ENCODE measurements at places on chromosomes 11 and 22.

- DNase-seq: no peak
Measured at GRCh38 chr11:62437616-62438015, 18.8 kb downstream of the SCGB1A1 start.

DNA sequence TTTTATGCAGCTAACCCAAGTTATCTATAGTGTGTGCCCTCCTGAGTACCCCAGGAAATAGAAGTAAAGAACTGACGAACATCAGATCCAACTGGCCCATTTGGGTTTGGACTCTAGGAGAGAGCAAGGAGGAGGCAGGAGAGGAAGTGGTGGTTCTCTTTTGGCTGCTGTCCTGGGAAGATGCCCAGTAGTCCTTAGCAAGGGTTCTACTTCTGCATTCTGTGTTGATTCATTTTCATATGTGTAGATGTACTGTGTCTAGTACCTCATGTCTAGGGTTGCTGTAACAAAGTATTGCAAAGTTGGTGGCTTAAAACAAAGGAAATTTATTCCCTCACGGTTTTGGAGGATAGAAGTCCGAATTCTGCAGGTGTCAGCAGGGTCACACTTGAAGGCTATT lies 6.6 kb upstream of the MMP27 start:
- no peak for DNase-seq

DNA sequence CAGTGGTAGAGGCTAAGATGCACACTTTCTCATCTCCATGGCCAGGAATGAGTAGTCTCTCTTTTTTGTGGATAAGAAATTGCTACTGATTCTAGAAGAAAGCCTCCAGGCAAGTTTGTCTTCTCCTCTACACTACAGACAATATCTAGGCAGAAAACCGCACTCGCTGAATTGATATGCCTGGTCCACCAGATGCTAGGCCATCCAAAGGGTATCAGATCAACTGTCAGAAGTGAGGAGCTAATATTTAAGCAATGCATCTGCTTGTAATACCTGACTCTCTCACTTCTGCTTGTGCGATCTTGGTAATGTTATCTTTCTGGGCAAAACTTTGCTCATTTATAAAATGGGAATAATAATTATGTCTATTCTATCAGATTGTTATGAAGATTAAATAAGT lies 45.0 kb downstream of the CASP12 start:
- DNase-seq: no peak

GRCh38 chr11:3143136-3143880 lies 21.8 kb downstream of the OSBPL5 start:
- DNase-seq: no peak

- DNase-seq: no peak
Measured at GRCh38 chr22:49959782-49960158, 802 bp upstream of the PIM3 start.

DNA sequence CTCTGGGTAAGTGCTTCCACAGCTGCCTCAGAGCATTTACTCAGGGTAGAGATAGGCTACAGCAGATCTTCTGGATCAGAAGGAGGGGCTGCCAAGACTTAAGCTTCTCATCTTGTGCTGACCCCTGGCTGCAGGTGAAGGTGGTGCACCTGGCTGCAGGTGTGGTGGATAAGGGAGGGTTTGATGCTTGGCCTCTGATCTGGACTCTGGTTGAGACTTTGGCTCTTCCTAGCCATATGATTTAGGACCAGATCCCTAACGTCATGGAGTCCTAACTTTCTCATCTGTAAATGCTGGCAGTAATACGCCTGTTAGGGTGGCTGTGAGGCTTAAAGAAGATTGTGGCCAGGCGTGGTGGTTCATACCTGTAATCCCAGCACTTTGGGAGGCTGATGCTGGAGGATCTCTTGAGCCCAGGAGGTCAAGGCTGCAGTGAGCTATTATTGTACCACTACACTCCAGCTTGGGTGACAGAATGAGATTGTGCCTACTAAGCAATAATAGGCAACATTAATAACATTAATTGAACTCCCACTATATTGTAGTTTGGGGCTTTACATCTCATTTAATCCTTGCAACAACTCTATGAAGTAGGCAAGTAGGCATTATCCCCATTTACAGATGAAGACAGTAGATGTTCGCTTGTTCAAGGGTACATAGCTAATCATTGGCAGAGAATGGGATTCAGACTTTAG lies 10.7 kb downstream of the DTX4 start:
- no peak for DNase-seq

- no peak for DNase-seq
Measured at GRCh38 chr22:32478994-32479393, 4.4 kb downstream of the FBXO7 start.

DNA sequence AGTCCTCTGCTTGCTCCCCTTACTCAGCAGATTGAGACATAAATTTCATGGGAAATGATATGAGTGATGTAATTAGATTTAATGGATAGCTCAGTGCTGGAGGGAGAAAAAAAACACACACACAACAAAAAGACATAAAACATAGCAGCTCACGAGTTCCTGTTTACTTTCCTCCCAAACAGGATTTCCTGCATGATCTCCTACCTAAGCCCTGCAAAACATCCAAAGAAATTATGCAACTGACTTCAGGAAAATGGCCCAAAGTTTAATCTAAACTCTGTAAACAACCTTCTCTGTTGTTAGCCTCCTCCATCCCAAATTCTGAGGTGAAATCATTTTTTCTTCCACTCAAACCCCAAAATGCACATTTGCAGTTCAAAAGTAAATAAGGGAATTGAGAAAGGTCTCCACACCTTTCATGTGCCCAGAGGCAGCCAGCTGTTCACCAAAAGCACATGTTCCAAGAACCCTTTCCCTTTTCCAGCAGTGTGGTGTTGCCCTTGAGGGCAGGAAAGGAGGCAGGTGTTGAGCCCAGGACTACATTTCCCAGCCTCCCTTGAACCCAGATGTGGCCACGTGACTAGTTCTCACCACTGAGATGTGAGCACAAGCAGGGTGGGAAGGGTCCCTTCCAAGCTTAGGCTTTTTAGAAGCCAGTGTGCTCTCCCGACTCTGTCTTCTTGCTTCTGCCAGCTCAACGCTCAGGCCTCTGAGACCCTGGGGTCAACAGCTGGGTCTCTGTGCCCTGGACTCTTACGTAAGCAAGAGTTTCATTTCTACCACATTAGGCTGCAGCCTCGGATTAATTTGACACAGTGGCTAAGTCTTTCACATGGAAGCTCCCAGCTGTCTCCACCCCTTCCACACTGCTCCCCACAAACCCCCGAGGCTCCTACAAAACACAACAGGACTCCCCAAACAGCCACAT lies 301.2 kb downstream of the CTTN start:
- peak; percentile 10 for DNase-seq

GRCh38 chr11:130523609-130524008 lies 75.2 kb downstream of the ADAMTS15 start:
- DNase-seq: no peak

GRCh38 chr11:73191151-73191550 lies 26.9 kb upstream of the P2RY2 start:
- no peak for DNase-seq

DNA sequence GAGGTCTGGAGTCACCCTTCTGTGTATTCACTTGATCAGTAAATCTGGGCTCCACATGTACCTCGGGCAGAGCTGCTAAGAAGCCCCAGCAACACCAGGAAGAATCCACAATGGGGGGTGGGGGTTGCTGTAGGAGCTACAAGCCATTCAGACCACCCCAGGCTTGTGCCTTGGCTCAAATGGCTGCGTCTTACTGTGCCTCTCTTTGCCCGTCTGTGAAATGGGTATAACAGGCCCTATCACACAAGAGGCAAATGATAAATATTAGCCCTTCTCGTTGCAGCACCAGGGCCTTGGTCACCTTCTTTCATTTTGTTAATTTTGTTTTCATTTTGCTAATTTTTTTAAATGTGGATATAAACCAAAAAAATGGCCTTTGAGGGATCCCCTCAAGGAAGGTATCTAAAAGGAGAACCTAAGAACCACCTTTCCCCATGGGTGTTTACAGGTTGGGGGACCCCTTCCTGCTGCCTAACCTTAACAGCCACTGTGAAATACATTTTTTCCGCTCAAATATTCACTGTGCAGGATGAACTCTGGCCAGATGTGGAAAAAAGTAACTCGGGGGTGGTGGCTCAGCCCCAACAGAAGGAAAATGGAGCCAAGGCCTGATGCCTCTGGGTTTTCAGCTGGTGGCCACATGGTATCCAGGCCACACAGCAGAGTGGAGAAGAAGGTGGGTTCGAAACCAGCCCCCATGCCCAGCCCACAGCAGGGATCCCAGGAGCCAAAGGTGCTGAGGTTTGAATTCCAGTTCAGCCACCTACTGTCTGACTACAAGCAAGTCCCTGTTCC lies 284.0 kb downstream of the MN1 start:
- DNase-seq: no peak

- peak; percentile 60 for DNase-seq
Measured at GRCh38 chr22:42169055-42169469, 38.5 kb upstream of the CYP2D6 start.

- DNase-seq: no peak
Measured at GRCh38 chr11:68998390-68998911, 14.6 kb downstream of the MRGPRF start.

DNA sequence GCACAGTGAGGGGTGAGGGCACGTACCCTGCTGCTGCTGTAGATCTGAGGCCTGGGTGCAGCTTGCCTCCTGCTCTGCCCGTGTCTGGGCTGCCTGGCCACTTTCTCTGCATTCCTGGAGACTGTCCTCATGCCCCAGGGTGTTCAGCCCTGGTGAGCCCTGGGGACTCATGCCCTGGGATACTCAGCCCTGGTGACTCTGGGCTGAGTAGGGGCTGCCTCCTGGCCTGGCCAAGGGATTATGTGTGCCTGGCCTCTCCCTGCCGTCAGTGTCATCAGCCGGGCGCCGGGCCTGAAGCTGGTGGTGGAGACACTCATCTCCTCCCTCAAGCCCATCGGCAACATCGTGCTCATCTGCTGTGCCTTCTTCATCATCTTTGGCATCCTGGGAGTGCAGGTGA lies 94.7 kb downstream of the CACNA1I start:
- no peak for DNase-seq

GRCh38 chr11:91133361-91133760 lies 910.5 kb upstream of the CHORDC1 start:
- DNase-seq: no peak

DNA sequence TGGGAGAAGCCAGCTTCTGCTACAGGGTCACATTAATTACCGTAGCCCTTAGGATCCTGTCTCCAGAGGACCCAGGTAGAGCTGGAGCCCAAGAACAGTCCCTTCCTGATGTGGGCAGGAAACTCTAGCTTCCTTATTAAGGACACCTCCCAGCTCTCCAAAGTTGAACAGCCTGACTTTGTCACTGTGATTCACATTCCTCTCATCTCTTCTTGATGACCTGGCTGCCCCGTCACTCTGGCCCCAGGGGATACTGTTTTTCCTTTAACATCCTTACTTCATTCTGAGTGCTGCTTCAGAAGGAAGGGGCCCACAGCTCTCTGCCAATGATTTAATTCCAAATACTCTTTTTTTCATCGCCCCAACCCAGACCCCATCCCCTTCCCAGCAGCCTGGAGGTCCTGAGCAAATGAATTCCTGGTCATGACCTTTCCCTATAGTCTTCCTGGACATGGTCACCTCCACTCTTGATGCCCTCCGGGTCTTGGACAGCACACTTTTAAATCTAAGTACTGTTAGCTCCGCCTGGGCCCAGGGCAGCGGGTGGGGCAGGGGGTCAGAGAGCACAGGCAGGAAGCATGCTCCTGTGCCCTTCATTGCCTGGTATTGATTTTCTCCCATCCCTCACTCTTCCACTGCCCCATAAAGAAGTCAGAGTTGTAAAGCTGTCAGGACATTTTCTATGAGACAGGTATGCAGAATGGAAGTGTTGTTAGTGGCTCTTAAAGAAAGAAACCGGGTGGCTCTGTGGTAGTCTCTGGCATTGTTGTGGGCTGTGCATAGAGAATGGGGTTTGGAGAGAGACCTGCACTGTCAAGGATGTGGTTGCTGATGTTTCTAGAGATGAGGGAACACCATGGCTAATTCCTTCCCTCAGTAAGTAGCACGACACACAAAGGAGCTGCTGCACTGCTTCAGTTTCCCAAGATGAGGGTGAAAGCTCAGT lies 22.3 kb upstream of the SPON1 start:
- DNase-seq: no peak

DNA sequence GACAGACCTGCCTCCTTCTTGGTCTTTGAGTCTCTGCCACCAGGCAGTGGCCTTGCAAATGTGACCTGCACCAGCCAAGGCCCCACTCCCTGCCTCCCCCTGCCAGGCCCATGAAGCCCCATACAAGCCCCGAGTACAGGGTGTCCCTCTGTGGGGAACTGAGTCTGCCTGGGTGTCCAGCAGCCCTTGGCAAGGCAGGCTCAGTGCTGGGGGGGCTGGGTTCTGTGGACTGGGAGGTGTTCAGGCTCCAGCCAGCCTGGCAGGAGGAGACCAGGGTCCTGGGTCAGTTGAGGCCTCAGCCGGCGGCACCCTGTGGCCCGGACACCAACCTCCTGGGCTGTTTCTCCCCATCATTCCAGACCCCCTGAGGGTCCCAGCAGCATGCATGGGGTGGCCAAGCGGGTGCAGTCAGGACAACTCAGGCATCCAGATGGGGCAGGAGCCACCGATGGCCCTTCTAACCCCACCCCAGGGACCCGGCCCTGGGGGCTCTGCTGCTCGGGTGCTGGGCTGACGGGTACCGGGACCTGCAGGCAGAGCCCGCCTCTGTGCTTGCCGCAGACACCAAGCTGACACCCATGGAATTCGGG lies 5.7 kb downstream of the MUC5AC start:
- no peak for DNase-seq

GRCh38 chr11:95692526-95693260 lies 96.9 kb downstream of the FAM76B start:
- no peak for DNase-seq

- DNase-seq: peak; percentile 86
Measured at GRCh38 chr11:62909107-62909894, 11.9 kb downstream of the CHRM1 start.

- no peak for DNase-seq
Measured at GRCh38 chr11:10588904-10589303, 20.4 kb upstream of the LYVE1 start.

GRCh38 chr11:113415343-113415742 lies 27.8 kb downstream of the ANKK1 start:
- no peak for DNase-seq

GRCh38 chr11:38791346-38791961 lies 2193.4 kb upstream of the RAG2 start:
- peak; percentile 58 for DNase-seq

DNA sequence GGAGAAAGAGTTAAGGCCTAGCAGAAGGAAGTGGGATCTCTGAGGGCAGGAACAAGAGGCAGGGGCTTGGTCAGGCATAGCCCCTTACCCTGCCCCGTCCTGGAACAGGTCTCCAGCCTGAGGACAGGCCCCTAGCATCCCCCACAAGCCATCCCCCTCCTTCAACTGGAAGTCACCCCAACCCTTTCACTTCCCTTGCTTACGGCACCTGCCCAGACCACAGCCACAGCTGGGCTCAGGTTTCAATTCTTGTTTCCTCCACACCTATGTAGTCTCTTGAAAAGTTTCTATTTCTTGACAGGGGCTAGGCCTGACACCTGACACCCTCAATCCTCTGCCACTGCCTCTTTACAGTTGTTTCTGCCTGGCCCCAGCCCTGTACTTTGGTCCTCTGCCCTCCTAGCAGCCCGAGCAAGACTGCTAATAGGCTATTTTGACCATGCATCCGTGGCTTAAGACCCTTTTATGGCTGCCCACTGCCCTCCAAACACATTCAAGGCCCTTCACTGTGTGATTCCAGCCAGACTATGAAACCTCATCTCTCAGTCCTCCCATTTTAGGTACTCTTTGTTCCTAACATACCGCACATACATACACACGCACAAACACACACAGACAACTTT lies 10.9 kb upstream of the FCHSD2 start:
- no peak for DNase-seq

GRCh38 chr11:111514216-111515031 lies at the start of gene HOATZ:
TSS of gene HOATZ (plus strand) at chr11:111514778. CDS start at chr11:111514785, 7 bp downstream.
- no peak for DNase-seq

Measured in kidney capillary endothelial cell (primary cell).